ENCODE measurements at places on chromosomes 1 and 21.

DNA sequence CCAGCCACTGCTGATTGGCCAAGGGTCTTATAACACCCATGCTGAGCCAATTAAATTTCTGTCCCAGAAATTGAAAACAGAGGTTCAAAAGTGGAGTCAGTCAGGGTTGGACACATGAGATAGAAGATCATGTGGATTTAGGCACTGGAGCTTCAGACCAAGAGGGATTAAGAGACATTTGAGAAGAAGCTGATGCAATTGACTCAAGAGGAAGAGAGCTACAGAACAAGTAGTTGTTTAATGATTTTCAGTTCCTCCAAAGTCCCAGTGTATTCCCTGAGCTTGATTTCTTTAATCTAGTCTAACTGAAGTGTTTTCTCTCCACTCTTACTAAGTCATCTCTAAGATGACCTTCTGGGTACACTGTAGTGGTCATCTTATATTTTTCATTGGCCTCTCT lies 227.1 kb downstream of the DUSP10 start:
- no peak for DNase-seq

- no peak for DNase-seq
These were observed 40.1 kb upstream of the ADGRL2 start for GRCh38 chr1:81760477-81761097.

GRCh38 chr1:247146671-247147070 lies 25.1 kb downstream of the ZNF124 start:
- no peak for DNase-seq

DNA sequence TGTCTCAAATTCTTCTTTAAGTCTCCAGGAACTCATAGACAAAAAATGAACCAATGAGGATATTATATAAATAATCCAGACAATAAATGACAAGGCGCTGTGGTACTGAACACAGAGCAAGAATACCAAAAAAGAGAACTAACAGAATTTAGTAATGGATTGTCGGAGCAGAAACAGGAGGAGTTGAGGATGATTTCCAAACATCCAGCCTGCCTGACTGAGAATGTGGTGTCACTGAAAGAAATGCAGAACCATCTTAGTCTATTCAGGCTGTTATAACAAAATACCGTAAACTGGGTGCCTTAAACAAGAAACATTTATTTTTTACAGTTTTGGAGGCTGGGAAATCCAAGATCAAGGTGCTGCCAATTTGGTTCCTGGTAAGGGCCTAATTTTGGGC lies 79.7 kb downstream of the RGS2 start:
- no peak for DNase-seq

- DNase-seq, result no peak
These were observed 299.1 kb downstream of the PCP4 start for GRCh38 chr21:40166291-40166843.

DNA sequence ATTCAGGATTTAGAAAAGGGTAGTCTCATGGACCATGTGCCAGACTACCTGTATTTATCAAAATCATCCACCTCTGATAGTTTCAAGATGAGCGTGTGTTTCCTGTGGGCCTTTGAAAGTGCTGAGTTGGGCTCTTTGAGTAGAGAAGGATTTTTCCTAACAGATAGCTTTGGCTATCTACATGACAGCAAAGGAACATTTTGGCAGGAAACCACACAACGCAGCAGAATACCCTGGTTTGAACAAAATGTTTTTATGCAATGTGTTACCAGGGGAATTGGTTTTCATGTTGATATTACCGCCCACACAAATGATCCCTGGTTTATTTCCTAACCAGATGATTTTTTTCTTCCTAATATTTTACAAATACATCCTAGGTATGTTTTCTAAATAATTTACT lies 431.4 kb downstream of the NEGR1 start:
- peak; percentile 40 for DNase-seq

DNA sequence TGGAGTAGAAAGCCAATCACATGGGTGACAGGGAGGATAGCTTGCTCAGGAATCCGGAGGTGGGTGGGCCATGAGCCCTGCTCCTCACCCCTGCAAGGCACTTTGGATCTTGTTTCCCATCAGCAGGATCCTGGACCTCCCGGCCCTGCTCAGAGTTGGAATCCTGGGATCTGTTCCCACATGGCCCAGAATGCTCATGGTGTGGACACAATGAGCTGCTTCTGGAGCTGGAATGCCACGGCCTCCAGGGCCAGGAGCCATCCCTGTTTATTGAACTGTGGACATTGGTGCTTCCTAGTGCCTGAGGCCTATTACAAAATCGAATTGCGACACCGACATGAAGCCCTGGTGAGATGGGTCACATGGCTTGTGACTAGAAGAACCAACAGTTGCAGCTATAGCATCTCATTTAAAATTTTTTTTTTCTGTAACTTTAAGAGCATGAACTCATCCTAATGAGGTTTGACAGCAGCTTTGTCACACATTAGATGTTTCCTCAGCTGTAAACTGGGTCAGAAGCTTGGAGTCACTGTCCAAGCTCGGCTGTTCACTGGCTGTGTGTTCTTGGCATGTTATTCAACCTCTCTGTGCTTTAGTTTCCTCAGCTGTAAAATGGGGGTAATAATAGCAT lies 40.4 kb upstream of the GOLT1A start:
- DNase-seq, result no peak

DNA sequence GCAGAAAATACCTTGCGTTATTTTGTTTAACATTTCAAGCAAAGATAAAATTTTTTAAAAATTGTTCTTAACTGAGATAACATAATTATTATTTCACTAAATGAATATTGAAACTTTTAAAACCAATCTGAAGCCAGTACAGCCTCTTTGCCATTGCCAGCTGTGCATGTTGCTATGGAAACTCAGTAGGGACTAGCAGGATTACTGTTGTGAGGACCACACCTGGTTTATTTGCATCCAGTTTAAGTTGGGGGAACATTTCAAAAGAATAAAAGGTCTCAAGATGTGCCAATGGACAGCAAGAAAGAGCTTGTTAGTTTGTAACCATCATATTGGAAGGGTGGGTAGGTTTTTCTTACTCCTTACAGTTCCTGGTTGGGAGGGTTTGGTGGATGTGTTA lies 80.7 kb downstream of the POU2F1 start:
- DNase-seq, result no peak

Data from KBM-7 (cell line).